ENCODE measurements at places on chromosomes 3 and 15.

DNA sequence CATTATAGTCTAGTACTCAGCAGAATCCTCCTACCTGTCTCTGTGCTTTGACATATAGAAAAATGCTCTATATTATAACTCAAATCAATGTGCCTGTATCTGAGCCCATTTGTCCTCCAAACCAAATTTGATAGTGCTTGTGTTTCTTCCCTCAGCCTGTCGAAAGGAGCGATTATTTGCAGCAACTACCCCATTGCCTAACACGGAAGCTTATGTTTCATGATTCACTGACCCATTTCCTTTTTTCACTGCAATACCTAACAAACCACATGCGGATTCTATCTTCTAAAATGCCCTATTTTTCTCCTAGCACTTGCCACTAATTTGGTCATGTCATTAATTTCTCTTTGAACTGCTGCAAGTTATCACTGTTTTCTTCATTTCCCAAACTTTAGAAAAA is 1220.6 kb upstream of the CADM2 start:
- DNase-seq = no peak

DNA sequence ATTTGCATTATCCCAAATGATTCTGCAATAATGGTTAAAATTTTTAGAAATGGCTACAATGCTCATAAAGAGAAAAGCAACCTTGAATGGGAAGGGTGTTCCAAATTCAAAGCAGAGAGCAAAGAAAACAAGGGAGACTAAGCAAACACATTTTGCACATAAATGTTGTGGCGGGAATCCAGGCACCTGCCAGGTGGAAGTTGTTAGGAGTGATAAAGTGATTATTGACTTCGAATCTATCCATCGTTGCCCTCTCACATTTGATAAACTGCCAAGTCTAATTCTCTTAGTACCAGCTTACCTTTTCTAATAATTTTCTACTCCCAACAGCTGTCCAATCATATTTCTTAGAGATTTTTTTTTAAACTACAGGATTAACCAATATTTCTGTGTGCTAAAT is 244.5 kb downstream of the CACNA2D3 start:
- DNase-seq = no peak

DNA sequence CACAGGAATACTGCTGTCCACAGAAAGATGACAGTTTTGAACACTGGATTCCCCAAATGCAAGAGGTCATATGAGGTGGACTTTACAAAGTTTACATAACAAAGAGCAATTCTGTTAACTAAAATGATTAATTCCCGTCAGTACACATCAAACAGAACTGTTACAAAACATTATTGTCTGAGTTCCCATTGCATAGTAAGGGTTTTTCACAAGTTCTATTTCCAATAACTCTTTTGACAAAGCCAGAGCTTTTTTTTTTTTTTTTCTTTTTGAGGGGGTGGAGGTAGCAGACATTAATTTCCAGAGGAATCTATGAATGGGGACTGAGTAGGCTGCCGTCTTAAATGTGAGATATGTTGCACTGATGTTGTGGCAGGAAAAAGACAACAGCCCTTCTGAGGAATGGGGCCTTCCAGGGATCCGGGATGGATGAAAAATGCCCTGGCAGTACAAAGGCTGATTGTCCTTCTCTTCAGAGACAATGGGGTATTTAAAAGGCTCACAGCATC is 178.1 kb upstream of the KBTBD8 start:
- no peak for DNase-seq

DNA sequence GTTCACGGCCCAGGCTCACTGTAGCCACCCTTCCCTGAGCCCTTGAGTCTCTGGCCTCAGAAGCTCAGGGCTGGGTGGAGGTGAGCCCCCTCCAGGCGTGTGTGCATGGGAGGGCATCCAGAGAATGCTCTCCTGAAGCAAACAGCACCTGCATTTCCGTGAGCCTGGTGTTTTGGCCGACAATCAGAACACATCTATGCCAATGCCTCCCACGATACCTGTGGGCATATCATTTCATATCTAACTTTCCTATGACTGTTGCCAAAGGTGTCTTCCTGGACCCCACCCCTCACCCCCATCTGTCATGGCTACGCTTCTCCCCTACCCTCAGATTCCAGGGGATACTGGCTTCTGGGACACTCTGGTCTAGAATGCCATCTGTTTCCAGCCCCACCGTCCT is 53.3 kb upstream of the RAB6B start:
- DNase-seq = no peak

DNA sequence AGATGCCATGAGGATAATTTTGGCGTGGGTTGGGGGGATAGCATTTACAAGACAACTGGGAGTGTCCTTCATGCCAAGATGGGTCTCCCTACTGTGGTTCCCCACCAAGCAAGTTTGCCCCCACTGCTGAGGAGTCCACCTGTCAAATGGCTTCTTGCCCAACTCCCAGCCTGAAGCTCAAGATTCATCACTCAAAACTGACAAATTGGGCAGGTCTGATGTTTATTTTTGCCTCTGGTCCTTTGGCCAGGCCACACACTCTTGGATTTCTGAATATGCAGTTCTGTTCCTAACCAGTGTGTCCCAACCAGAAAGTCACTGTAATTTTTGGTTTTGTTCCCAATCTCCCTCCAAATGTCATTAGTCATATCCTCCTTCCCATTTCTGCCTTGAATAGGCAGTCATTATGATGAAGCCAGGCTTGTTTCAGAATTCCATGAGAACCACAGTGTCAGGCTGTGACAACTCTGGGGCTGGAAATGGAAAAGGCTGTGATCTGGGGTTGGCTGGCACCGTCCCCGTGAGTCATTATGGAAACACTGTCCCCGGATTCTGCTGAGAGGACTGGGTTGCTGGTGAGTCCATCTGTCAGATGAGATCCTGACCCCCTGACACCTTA is 29.3 kb upstream of the MEF2A start:
- peak; percentile 64 for DNase-seq

DNA sequence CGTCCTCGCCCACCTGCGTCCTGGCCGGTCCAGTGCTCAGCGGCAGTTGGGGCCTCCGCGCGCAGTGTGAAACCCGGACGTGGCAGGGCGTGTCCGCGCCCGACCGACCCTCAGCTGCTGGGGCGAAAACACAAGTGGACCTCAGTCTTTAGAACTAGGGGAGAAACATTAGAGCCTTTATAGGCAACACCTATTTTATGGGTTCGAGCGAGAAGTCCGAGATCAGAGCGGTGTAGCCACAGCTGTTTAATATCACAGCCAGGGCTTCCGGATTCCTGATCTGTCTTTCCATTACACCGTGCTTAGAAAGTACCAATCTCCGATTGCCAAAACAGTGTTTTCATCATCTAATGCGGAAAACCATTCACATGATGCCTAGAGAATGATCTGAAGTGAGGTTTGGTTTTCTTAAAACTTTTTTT is 506 bp downstream of the RAD51 start:
- DNase-seq = no peak

GRCh38 chr3:25895443-25895842 is 105.6 kb downstream of the OXSM start:
- DNase-seq = no peak

GRCh38 chr15:38540510-38540909 is 24.1 kb downstream of the RASGRP1 start:
- DNase-seq = no peak

- no peak for DNase-seq
These were observed 194.0 kb upstream of the LMCD1 start for GRCh38 chr3:8307545-8308110.

DNA sequence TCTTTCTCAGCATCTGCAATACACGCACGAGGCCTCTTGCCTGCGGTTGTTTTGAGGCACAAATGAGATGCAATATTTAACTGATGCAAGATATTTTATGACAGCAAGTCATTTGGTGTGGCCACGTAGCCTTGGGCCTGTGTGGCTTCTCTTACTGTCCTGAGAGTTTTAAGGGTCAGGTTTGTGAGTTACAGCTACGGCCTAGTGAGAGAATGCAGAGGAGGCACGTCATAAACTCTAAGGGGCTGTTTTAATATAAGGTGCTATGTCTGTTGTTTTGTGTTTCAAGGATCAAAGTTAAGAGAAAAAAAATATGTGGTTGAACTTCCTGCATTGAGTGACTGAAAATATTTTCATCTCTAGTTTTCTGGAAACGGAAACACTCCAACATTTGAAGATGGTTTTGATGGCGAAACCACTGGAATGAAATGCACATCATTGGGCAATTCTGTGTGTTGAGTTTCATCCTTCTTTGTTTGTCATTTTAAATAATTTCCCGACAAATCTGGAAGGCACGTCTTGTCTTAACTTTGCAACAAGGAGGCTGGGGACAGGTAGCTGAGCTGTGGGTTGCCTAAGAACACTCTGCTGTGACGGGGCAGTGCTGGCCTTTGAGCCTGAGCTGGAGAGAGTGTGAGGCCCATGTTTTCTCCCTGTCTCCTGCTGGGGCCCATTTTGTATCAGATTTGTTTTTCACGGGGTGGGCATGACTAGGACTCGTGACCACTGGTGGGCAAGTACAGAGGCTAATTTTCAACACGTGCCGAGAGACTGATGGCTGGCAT is 5.1 kb downstream of the APBA2 start:
- no peak for DNase-seq

- no peak for DNase-seq
These were observed 68.4 kb downstream of the TLE3 start for GRCh38 chr15:70029297-70029701.

DNA sequence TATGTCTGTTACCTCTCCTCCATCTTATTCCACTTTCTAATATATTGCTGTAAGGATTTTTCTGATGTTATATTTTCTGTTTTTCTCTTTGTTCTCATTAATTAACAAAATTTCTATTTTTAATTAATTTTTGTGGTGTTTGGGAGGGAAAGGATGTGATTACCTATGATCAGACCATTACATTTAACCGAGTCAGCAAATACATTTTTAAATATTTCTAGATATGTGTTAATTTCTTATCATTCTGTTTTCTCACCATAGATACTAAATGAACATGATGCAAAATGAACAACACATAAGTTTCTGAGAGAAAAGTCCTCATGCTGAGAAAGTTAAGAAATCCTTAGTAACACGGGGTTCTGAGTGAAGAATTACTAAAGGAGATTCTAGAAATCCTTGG is 80.6 kb upstream of the P2RY1 start:
- DNase-seq = no peak

- DNase-seq = no peak
These were observed 80.8 kb upstream of the SNTN start for GRCh38 chr3:63571682-63572081.

GRCh38 chr15:98803228-98804056 is 155.1 kb downstream of the IGF1R start:
- DNase-seq = no peak

- DNase-seq = no peak
These were observed 10.0 kb downstream of the BHLHE40 start for GRCh38 chr3:4988983-4989834.

- DNase-seq = no peak
These were observed 5.6 kb downstream of the ZNF662 start for GRCh38 chr3:42911551-42911950.

DNA sequence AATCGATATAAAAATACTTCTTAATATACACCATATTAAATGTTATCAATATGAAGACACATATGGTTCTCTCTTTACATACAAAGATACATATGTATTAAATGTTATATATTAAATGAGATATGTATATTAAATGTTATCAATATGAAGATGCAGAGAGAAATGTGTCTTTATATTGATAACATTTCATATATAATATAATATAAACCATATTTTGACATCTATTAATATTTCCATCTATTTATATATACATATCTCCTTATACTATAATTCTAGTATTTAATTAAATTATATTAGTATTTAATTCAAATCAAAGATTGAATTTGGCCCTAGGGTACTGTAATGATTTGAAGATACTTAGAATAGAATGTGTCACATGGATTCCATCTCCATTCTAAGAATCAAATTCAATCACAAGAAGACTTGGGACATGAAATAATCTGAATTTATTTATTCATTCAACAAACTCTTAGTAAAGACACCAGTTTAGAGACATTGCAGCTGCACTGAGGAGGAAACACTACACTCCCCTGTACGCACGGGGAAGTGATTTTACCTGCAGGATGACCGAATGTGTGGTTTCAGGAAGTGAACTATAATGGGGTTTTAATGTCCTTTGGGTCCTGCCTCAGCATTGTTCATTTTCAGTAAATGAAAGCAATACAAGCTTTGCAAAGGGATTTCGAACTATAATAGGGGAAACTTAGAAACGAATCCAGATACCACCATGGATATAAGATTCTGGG is 365.1 kb downstream of the MECOM start:
- DNase-seq = no peak

- no peak for DNase-seq
These were observed 45.7 kb downstream of the PGBD4 start for GRCh38 chr15:34147371-34148140.

DNA sequence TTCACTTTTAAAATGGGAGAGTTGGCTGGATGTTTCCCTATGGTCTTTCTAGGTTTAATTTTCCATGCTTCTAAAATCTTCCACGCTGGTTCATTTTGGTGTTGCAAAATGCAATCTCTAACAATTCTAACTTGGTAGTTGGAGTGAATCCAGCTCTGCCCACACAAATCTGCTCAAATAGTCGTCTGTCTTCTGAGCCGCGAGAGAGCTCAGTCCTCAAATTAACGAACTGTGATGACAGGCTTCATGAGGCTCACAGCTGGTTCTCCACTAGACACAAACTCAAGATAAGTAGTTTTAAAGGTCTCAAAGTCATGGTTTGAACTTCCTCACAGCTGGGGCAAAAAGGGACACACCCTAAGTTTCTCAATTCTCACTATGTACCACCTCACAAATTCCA is 178.6 kb upstream of the LYSMD4 start:
- DNase-seq = no peak

- DNase-seq = peak; percentile 93
These were observed 244.2 kb downstream of the TLE3 start for GRCh38 chr15:69853544-69853951.

- DNase-seq = no peak
These were observed 56.7 kb downstream of the NBEAL2 start for GRCh38 chr3:47036145-47036544.
